ENCODE measurements at places on chromosomes 1 and 21.

GRCh38 chr21:45818904-45819285 lies 162.7 kb upstream of the COL6A1 start:
- DNase-seq: peak; percentile 22

DNA sequence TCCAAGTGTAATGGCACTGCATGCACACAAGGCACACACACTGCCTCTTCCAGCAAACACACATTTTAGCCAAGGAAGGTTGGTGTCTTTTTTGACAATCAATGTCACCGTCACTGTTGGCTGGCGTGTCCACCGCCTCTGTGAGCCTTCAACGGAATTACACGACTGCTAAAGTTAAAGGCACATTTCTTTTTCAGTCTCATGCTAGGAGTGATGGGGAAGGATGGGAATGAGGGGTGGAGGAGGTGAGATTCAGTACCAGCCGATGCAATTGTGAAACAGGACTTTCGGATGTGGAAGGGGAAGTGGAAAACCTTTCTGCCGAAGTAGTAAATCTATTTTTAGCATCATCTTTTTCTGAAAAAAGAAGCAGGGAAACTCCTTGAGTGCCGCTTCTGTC lies 1.4 kb downstream of the ELAVL4 start:
- DNase-seq: no peak

- no peak for DNase-seq
Measured at GRCh38 chr1:24254783-24255182, 64.4 kb upstream of the GRHL3 start.

GRCh38 chr1:159992161-159992560 lies 38.1 kb upstream of the SLAMF9 start:
- DNase-seq: no peak

- DNase-seq: no peak
Measured at GRCh38 chr1:239434181-239434580, 47.8 kb downstream of the CHRM3 start.

DNA sequence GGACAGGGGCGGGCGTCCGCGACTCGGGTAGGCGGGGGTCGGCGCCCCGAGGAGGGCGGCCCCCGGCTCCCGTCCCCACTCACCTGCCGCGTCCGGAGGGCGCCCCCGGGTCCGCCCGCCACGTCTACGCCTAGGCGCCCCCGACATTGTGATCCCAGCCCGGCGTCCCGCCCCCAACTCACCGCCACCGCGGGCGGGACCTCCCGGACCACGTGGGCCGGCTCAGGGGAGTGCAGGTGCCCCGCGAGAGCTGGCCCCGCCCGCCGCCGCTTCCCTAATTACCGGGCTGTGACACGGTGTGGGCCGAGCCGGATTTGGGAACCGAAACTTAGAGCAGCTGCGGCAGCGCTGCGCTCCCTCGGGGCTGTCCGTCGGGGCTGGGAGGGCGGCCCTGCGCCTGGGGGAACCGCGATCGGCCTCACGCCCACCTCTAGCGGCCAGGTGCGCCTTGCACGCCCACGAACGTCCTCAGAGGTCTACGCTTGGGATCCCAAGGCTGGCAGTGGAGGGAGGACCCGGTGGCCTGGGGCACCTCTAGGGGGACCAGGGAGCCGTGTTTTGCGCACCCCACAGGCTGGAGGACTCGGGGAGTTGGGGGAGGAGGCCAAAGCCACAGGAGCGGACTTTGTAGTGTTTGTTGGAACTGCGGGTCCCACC lies 521 bp upstream of the NADK start:
- peak; percentile 79 for DNase-seq

DNA sequence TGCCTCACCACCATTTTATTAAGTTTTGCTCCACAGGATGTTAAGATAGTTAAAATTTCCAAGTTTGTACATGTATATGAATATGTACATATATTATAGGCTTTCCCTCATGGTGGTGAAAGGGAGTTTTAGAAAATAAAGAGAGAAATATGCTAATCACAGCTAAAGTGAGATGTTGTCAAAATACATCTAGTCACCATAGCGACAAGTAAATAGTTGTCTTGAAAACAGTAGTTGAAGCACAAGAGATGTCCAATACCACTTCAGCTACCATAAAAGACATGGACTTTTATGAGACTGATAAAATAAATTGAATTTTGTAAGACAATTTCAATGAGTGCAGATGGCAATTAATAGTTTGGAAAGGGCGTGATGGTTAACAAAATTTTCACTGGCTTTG lies 1600.0 kb downstream of the BRINP3 start:
- no peak for DNase-seq

DNA sequence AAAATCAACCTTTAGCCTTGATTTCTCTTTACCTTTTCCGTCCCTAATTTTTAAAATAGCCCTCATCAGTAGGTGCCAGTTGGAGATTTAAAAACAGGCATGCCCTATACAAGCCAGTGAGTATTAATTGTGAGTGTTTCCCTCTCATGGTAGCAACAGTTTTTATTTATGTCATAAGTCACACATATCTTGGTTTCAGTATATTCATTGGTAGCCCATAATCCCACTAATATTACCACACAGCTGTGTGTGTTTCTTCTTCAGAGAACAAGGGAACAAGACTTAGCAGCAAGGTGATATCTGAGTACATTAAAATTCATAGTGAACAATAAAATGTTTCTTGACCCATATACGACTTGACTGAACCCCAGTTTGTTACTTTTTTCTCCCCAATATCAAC lies 68.6 kb upstream of the HSPA13 start:
- DNase-seq: peak; percentile 30

- no peak for DNase-seq
Measured at GRCh38 chr1:178692564-178693327, 32.3 kb upstream of the RALGPS2 start.

DNA sequence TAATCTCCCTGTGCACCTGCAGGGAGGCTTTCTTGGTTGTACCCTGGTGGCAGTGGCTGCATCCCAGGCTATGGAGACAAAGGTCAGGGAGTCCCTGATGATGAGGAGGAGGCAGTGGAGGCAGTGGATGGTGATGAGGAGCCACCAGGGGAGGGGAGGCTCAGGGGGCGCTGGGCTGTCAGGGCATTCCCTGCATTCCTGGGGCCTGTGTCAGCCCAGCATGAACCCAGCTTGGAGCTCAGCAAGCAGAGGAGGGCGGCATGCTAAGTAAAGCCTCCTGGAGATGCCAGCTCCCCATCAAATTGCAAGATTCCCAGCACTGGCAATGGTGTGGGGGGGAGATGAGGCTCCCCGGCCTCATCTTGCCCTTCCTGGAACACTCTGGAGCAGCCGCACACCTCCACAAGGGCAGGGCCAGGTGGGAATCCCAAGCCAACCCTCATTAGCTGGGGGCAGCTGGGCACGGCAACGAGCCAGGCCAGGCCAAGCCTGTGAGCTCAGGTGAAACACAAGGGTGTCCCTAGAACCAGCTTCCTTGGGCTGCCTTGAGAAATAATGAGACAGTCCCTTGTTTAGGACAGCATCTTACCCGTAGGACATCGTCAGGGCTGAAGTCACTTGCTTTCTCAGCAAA lies 469.5 kb downstream of the MATN1 start:
- DNase-seq: no peak

GRCh38 chr1:162391790-162392563 lies 10.4 kb downstream of the C1orf226 start:
- peak; percentile 77 for DNase-seq

- no peak for DNase-seq
Measured at GRCh38 chr1:1680031-1680911, 12.3 kb downstream of the SLC35E2B start.

- DNase-seq: peak; percentile 56
Measured at GRCh38 chr1:23664837-23665795, 26.5 kb upstream of the RPL11 start.

- peak; percentile 60 for DNase-seq
Measured at GRCh38 chr1:75265792-75266191, 131.6 kb downstream of the LHX8 start.

DNA sequence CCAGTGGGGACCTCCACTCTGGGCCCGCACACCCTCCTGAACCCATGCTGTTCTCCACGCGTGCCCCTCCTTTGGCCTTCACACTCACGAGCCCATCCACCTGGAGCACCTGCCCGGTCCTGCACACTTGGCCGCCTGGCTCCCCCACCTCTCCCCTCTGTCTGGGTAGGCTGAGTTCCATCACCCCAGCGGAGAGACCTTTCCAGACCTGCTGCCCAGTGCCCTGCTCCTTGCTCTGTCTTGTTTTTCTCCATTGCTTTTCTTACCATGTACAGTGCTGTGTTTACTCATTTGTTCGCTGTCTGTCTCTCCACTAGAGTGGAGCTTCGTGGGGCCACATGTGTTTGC lies 351.0 kb upstream of the VAMP3 start:
- DNase-seq: no peak

GRCh38 chr1:18963968-18964367 lies 7.5 kb upstream of the IFFO2 start:
- no peak for DNase-seq

- DNase-seq: no peak
Measured at GRCh38 chr1:55250399-55251075, 35.4 kb upstream of the USP24 start.

DNA sequence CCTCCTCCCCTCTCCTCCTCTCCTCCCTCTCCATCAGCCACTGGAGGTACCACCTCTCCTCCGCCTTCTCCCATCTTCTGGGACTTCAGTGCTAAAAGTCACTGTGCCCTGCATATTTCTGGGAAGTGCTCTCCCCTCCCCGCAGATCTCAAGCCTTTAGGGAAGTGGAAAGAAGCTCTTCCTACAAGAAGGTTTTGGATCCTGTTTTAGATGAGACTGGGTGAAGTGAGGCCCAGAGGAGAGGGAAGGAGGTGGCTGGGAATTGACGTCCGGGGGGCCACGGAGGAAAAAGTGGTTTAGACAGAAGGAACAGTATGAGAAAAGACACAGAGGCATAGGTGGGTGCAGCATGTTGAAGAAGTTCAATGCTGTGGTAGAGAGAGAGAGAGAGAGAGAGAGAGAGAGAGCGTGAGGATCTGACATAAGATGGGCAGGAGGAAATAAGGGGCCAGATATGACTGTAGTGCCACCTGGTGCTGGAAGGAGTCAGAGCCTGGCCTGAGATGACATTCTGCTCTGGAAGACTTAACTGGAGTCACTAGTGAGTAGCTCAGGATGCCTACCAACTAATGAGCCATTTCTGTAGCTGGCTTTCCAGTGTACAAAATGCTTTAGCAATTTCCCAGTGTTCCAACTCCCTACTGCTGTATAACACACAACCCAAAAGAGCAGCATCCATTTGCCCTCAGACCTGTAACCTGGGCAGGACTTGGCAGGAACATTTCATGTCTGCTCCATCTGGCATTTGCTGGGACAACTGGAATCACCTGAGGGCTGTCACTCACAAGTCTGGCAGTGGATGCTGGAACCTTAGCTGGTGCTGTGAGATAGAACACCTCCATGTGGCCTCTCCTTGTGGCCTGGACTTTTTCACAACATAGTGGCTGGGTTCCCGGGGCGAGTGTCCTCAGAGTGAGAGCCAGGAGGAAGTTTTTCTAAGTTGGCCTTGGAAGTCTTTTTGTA lies 16.6 kb upstream of the ZSCAN20 start:
- peak; percentile 87 for DNase-seq

DNA sequence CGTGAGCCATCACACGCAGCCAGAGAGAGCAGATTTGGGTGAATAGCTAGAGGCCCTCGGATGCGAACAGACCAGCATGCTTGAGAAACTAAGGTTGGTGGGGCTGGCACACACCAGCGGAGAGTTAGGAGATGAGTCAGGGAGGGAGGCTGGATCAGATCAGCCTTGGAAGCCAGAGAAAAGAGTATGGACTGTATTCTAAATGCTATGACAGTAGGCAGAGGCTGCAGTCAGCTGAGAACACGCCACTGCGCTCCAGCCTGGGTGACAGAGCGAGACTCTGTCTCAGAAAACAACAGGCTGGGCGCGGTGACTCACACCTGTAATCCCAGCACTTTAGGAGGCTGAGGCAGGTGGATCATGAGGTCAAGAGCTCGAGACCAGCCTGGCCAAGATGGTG lies 4.0 kb upstream of the PLEKHM2 start:
- no peak for DNase-seq

GRCh38 chr1:13224480-13225060 lies 1.4 kb downstream of the PRAMEF18 start:
- DNase-seq: no peak

DNA sequence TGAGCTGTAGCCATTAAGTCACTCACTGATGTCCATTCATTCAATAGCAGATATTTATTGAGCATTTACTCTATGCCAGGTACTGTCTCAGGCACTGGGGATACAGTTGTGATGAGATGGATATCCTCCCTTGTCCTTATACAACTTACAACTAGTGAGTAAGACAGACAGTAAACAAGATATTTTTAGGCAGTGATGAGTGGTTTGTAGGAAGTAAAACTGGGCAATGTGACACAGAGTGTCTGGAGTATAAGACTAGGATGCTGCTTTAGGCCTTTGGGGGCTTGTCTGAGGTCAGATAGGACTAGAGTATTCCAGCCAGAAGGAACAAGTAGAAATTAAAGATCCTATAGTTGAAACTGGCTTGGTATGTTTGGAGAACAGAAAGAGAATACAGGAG lies 41.4 kb downstream of the NOS1AP start:
- no peak for DNase-seq

DNA sequence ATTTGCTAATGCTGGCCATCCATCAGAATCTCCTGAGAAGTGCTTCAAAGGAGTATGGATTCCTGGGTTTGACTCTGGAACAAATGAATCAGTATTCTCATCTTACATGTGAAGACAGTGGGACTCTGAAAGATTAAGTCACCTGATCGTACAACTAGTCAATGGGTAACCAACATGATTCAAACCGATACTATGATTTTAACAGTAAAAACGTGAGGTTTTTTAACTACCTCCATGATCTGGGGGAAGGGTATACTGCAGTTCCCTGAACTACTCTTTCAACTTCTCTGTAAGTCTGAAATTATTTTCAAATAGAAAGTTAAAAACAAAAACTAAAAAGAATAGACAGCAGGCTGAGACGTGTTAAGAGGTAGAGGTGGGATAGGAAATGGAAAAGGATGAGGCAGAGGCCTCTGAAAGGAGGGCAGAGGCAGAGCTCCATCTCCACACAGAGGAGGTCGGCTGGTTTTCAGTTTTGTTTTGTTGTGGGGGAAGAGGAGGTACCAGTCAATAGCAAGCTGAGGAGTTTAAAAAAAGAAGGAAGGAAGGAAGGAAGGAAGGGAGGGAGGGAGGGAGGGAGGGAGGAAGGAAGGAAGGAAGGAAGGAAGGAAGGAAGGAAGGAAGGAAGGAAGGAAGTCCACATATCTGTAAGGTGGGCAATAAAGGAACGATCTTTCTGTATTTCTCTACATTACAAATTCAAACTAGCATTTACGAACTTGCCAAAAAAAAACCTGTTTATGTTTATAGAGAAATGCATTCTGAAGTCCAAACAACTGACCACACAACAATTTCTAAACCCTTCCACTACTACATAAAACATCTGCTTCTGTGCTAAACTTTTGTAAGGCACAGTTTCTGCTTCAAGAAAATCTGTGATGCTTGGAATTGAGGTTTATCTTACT lies 213.1 kb downstream of the RERE start:
- no peak for DNase-seq

- DNase-seq: no peak
Measured at GRCh38 chr1:205834751-205835150, 15.2 kb downstream of the PM20D1 start.

All from hematopoietic multipotent progenitor cell treated with erythropoietin and hydrocortisone succinate and interleukin-3 and kit ligand, for 6 days (in vitro differentiated cells).